ENCODE measurements at places on chromosomes 13 and 19.
A peak's percentile ranks its signal among the peaks of the same experiment; 100 is the strongest.

- peak; percentile 22 for DNase-seq
These were observed at the start of gene PNMA8C for GRCh38 chr19:46428239-46429135. TSS of gene PNMA8C (minus strand) at chr19:46428936. CDS start at chr19:46428359, 577 bp downstream.

GRCh38 chr19:43534816-43535761 is 2.1 kb downstream of the ZNF575 start:
- peak; percentile 38 for DNase-seq

DNA sequence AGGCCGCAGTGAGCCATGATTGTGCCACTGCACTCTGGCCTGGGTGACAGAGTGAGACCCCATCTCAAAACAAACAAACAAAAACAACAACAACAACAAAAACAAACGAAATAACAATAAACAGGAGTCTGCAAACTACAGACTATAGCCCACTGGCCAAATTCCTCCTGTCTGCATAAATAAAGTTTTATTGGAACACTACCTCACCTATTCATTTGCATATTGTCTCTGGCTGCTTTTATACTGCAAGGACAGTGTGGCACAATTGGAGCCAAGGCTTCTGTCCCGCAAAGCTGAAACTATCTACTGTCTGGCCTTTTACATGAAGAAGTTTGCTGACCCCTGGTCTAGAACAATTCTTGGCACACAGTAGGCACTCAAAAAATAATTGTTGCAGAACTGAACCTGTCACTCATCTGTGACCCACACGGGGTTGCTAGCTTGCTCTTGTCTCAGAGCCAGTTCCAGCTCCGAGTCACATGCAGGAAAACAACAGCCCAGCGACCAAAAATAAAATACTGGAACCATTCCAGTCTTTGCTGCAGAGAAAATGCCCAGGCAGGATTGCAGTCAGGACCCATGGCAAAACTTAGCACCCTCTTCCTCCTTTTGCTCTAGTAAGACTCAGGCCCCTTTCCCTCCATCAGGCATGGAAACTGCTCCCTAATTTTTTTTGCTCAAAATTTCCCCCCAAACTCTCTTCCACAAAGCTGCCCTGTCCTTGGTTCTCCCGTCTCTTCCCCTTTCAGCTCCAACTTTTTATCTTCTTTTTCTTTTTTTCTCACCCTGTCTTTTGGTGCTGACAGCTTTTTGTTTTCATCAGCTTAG is 4.8 kb upstream of the MYH14 start:
- DNase-seq, result no peak

- no peak for DNase-seq
These were observed 1.3 kb downstream of the NAT14 start for GRCh38 chr19:55486043-55486970.

DNA sequence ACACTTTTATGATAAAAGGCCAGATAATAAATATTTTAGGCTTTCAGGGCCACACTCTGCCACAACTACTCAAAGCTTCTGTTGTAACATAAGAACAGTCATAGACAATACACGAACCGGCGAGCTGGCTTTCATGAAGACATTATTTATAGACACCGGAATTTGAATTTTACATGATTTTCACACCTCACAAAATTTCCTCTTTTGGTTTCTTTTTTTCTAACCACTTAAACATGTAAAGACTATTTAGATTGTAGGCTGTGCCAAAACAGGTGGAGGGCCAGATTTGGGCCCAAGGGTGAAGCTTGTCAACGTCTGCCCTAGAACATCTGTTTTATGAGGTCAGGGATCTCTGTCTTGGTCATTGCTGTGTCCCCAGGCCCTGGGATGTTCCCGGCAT is 29.7 kb upstream of the FXYD3 start:
- DNase-seq, result peak; percentile 71

DNA sequence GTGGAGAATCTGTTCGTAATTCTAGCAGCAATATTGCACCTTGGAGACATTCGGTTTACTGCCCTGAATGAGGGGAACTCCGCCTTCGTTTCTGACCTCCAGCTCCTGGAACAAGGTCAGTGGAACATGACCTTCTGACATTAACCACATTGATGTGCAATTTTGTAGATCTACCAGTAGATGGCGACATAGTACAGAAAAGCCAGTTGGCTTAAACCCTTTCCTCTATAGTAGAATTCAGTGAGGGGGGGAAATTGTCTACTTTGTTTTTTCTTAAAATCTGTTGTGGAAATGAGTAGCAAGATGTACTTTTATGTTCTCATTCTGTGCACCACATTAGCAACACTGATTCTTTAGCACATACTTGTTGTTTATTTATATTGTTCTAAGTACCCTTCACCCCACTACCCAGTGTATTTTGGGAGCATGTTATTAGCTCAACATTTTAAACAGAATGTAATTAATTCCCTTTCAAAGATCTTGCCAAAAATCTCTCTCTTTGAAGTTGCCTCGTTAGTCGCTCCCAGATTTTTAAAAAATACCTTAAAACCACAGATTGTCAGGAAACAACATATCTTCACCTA is 332.2 kb downstream of the MYO16 start:
- peak; percentile 18 for DNase-seq

DNA sequence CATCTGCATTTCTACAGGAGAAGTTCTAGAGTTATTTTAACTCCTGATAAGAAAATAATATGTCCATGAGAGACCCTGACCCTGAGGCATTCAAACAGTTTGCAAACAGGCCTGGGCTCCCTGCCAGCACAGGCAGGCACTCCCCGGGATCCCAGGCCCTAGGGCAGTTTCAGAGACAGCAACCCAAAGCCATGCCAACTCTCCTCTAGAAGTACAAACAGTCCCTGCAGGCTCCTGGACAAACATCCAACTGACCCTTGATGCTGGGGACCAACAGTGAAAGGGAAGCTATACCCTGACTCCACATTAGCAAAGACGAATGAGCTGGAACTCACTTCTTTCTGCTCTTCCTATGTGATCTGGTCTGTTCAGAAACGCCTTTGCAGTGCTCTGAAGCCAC is 44.8 kb downstream of the CCDC70 start:
- no peak for DNase-seq

- DNase-seq, result no peak
These were observed 778 bp downstream of the MUC16 start for GRCh38 chr19:9009431-9009830.

- no peak for DNase-seq
These were observed 104.2 kb downstream of the UBL3 start for GRCh38 chr13:29746148-29746677.

DNA sequence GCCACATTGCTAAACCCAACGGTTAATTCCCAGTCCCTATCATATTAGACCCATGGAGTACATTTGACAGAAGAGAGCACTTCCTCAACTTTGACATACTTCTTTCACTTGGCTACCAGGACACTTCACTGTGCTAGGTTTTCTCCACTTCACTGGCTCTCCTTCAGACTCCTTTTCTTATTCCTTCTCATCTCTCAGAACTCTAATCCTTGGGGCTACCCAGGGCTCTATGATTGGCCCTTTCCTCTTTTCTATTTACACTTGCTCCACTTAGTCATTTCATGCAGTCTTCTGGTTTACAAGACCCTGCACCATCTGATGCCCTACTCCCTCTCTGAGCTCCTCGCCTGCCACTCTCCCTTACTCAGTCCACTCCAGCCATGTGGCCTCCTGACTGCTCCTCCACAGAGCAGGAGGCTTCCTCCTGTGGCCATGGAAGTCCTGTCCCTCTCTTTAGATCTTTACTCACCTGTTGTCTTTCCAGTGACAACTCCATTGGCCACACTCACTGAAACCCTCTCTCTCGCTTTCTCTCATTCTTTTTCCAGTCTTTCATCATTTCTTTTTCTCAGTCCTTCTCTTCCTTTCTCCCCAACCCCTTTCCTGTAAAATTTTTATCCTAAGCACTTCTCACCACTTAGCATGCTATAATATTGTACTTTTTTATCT is 90.4 kb downstream of the TBC1D4 start:
- no peak for DNase-seq

DNA sequence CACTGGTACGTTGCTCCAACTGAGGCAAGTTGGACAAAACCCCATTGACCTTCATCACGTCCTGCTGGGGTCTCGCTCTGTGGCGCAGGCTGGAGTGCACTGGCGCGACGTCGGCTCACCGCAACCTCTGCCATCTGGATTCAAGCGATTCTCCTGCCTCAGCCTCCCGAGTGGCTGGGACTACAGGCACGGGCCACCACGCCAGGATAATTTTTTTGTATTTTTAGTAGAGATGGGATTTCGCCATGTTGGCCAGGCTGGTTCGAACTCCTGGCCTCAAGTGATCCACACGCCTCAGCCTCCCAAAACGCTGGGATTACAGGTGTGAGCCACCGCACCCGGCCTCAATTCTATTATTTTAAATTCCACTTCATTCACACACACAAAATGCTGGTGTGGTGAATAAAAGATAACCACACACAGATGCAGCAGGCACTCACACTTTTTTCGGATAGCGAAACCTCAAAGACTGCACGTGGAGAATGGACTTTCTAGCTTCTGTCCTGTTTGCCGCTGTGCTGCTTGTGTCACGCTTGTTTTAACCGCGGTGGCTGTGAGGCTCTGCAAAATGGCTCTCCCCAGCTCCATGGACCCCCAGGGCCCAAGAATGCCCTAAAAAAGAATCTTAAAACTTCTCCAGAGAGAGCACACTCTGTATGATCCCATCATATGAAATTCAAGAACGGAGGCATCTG is 58.4 kb downstream of the COL4A1 start:
- no peak for DNase-seq

DNA sequence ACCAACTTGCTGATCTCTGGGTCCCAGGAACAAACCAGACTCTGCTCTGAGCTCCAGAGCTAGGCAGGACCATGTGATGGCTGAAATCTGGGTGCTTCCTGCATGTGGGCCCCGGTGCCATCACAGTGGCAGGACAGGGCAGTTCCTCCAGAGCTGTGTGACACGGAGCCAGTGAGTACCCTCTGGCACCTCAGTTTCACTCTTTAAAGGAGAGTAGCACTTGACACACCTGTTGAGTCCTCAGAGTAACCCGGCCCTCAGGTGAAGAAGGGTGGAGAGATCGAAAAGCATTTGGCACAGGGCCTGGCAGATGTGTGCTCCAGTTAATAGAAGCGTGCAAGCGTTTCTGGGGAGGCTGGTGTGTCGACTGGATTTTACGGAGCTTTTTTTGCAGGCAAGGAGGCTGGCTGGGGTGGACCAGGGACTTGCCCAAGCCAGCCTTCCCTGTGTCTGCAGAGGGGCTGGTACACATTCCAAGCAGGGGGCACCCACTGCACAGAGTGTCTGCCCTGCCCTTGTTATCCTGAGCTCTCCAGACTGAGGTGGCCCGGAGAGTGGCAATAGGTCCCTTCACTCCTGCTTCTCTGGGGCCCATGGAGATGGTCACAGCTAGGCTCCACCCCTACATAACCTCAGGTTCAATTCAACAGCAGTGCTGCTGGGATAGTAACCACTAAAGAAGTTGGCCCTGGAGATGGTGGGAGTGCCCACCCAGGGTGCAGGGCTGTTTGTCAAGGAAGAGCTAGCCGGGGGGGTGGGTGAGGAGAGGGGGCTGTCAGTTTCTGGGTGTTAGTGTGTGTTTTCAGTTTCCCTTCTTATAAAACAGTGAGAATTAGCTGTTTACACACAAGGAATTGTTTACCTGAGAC is 8.3 kb downstream of the RPS19 start:
- no peak for DNase-seq

GRCh38 chr13:27971776-27972477 is 2.8 kb upstream of the CDX2 start:
- DNase-seq, result no peak

DNA sequence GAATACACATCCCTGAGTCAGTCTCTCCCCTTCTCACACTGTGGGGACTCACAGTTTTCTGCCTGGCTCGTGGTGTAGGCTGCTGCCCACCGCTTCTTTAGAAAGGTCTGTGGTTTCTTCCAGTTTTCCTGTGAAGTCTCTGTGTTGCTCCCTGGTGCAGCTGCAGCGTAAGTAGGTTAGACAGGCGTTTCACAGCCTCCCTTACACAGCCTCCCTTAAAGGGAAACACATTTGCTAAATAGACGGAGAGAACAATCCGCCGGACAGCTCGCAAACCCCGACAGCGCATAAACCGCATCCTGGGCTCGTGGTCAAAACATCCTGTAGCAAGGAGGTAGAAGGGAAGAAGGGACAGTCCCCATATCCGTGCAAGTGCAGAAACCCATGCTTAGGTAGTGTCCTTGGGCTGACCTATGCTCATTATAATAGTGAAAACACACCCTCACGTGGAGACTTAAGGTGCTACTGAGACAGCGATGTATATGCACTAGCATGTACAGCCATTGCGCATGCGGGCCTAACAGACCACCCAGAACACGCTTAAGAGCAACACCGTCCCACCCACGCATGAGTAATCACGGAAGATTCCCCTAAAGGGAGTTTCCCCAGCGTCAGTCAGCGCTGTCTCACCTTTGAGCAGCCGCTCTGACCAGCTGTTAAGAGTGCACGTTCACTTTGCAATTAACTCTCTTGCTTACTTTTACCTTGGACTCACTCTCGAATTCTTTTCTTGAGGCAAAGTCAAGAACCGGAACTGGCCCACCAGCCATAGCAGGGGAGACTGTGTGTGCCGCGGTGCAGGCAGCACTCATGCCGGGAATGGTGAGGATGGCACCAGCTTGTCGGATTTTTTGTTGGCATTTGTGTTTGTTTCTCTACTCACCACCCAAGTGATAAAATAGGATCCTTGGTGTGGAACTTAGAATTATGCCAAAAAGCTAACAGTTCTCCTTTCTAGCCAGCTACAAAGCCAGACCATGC is 16.6 kb downstream of the SIGLEC8 start:
- no peak for DNase-seq

DNA sequence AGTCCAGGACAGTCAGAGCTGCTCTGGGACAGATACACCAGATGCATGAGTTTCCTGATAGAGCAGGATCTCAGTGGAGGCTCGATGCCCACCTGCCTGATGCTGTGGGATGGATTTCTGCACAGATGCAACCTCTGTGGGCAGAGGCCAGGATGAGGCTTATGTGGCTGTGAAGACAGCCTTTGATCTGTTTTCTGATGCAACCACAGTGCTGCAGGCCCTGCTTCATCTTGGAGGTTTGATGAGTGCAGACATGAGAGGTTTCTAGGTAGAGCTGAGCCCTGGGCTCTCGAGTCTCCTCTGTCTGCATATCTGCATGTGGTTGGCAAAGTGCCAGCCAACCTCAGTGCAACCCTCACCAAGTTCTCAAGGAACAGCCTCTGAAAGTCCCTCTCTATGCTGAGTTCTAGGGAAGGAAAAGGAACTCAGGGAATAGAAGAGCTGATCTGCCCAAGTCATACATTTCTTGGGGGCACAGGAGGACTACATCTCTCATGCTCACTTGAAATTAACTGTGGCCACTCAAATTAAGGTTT is 23.1 kb upstream of the TSHZ3 start:
- no peak for DNase-seq

DNA sequence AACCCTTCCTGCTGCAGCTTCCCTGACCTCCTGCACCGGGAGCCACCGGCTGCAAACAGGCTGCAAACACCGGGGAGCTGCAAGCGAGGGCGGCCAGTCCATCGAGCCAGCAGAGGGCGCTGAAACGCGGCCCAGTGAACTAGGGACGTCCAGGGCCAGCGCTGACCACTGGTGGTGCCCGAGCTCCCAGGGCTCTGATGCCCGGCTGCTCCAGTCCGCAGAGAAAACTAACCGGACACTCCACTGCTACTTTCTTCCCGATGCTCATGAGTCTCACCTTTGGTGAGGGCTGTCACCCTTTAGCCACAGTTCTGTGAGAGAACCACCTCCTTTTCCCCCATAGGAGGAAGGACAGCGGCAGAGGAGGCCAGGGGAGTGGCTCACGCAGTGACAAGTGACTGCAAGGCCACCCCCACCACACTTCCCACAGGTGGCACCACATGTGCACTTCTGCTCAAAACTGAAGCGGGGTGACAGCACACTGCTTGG is 82.8 kb upstream of the MTIF3 start:
- peak; percentile 40 for DNase-seq

Measured in germinal center (tissue), 1 donor.